ENCODE measurements at places on chromosomes 7 and 10.

GRCh38 chr7:22154143-22154529 lies 202.8 kb downstream of the RAPGEF5 start:
- DNase-seq, result no peak

DNA sequence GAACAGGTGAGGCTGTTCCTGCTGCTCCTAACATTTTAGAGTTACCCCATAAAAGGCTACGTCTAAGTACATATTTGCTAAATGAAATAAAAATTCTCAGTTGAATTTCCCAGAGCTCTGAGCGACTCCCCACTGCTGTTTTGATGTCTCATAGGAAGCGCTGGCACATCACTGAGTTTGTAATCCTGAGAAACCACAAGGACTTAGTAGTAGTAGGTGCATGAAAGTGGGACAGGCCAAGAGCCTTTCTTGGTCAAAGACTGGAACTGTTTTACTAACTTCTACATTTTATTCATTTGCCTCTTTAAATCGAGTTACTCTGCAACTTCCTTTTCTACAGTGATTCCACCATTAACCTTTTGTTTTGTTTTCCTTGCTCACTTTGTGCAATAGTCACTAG lies 85.9 kb downstream of the XPNPEP1 start:
- no peak for DNase-seq

DNA sequence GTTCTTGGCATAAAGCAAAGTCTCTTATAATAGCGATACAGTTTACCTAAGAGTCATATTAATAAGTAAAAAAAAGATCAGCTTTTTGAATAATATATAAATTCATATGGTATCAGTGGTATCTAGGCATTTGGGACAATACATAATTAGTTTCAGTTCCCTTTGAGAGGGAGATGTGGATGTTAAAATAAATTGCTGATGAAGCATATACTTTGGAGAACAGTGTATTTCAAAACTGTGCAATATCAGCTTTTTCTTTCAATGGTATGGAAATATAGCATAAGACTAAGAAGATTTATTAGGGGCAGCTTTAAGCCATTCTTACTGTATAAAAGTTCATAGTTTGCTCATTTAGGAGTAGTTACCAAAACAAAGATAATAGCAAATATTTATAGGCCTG lies 35.5 kb downstream of the MDFIC start:
- no peak for DNase-seq

DNA sequence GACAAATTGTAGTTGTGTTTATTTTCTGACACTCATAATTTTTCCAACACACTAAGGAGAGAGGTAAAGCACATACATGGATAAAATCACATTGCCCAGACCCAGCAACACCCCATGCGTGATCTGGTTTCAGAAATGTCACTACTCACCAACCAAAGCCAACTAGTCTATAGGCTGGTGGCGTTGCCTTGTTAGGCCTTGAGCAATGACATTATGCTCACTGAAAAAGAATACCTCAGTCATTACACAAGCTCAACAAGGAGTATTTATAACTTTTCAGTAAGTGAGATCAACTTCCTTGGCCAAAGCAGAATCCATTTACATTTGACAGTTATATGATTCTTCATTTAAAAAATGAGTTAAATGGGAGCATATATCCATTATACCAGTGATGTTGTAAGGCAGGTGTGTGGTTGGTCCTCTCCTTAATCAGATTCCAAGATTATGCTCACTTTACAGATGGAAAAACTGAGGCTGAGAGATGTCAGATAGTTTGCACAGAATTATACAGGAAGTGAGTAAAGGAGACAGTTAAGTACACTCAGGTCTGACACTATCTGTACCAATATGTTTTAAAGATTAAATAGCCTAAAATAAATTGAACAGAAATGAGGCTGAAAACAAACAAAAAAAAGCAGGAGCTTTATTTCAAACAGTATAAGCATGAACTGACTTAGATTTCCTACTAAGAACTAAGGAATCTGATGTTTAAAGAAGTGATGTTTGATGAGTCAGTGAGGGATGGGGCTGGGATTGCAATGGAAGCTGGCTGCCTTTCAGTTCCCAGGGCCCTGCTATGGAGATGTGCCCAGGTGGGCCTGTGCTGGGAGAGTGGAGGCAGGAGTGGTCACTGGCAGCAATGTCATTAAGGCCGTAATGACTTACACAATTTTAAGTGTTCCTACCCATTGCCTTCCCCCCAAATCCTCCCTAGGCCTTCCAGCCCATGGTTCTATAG lies 118.3 kb downstream of the RAPGEF5 start:
- no peak for DNase-seq

All from germinal center (tissue), 1 donor.